ENCODE measurements at places on chromosomes 5 and 9. TPM values are rescaled to one million over a fixed set of nuclear protein-coding genes. Genes with fewer than 3 reads are reported as not detected.

Gene PCDHGA3
- total RNA-seq: 3.7 TPM

DNA sequence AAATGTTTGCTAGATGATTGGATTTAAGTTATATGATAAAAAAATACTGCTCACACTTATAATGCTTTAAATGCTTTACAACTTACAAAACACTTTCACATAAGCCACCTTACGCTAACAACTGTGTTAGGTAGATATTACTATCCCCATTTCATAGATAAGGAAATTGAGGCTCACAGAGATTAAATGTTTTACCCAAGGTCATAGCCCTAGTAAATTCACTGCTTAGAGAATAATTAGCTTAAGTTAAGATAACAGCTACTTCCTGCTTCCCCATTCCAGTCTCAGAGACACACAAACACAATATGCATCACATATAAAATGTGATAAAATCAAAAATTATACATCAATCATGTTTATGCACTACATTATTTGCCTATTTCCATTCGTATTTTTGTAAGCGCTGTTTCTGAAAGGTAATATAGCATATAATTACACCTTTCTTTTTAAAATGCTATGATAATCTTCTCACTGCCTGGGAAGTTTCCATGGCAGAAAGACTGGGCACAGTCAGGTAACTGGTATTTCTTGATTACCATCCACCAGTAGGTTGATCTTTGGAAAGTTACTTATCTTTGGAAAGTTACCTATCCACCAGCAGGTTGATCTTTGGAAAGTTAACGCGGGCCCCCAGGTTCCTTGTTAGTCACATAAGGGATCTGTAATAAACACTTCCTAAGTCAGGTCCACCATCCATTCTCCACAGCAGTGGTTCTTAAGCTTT is 101.1 kb downstream of the NFIB start:
- DNase-seq: no peak

- DNase-seq: no peak
Measured at GRCh38 chr9:110700953-110701352, 32.4 kb downstream of the MUSK start.

Gene PCDHB12
- 3.6 TPM for total RNA-seq

Gene FBXO10
- total RNA-seq: 16.0 TPM

- DNase-seq: no peak
Measured at GRCh38 chr5:1959725-1960581, 77.2 kb upstream of the IRX4 start.

DNA sequence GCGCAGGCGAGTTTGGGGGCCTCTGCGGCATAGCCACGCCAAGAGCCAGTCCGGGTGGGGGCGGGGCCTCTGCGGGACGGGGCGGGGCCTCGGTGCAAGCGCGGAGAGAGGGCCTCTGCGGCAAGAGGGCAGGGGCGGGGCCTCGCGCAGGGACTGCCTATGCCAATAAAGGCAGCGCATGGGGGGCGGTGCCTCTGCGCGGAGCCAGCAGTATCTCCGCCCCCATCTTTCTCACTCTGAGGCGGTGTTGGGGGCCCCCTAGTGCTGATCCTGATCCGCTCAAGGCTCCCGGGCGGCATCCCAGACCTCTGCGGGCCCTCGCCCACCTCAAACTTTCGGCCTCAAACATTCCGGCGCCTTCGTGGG is 9.2 kb upstream of the GPRIN1 start:
- peak; percentile 35 for DNase-seq

Gene FAM169A
- total RNA-seq: 26.2 TPM

Gene OXCT1
- 26.2 TPM for total RNA-seq

DNA sequence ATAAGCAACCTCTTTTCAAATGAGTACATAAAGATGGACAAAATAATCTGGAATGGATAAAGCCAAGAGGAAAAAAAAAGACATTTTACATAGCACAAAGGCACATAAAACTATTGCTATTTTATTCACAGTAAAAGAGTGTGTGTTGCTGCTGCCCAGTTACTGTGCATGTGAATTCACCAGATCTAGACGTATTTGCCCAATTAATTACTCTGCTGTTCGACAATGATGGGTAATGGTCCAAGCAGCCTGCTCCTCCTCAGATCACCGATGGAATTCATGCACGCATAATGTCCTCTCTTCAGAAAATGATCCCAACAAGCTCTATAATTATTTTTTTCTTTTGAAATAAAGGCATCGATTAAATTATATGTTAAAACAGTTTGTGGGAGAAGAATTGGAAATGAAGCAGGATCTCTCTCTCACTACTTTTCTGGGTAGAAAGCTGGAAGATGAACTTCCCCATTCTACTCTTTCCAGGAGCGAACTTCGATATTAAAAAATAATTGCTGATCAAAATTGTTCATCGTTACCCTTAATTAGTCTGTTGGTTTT is 357.4 kb upstream of the CCNH start:
- no peak for DNase-seq

- no peak for DNase-seq
Measured at GRCh38 chr5:149410071-149410470, 31.0 kb upstream of the IL17B start.

Measured in thyroid gland (tissue), 4 donors.